ENCODE measurements at places on chromosomes 6 and 20. TPM values are rescaled to one million over a fixed set of nuclear protein-coding genes. Genes with fewer than 3 reads are reported as not detected.

- no peaks in the 10 kb centered on the region for H3K36me3 ChIP-seq
- no peak overlapping the region for H3K4me3 ChIP-seq
- H3K27ac ChIP-seq, result no peak overlapping the region
- no peak for DNase-seq
- no peaks in the 10 kb centered on the region for H3K27me3 ChIP-seq
Measured at GRCh38 chr20:39516964-39517363, 554.8 kb downstream of the DHX35 start.

Gene SNRNP48
- 6.1 TPM for polyA plus RNA-seq

Gene ULBP1
- polyA plus RNA-seq, result 2.2 TPM

Gene RTN4IP1
- polyA plus RNA-seq, result 8.7 TPM

Gene CGAS
- 1.1 TPM for polyA plus RNA-seq

Gene CST4
- not detected for polyA plus RNA-seq

DNA sequence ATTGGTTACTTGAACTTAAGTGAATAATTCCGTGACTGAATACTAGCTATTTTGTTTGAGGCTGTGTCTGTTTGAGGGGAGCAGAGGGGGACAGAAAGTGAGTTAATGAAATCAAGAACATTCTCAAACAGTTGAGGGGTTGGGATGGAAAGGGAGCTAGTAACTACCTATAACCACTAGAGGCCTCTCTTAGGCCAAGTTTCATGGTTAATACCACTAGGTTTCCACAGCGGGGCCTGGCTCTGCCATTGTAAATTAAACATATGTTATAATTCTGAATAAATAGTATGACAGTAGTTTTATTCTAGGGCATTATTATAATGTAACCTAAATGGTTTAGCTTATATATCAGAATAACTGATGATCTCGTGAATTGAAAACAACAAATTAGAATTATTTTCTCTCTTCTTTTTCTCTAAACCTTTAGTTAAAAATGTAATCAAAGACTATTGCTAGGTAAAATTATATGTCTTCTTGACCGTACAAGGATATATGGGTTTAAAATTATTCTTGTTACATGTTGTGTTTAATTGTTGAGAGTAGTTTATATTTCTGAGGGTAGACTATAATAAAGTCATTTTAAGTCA is 108.1 kb downstream of the BCKDHB start:
- H3K4me3 ChIP-seq, result no peak overlapping the region
- no peak for DNase-seq
- H3K27ac ChIP-seq, result no peak overlapping the region
- H3K36me3 ChIP-seq, result no peaks in the 10 kb centered on the region
- peaks cover 4% of the 10 kb centered on the region for H3K4me1 ChIP-seq

All from keratinocyte (primary cell).